NCI-H2029 treated with DMSO at 0.1 percent for 48 hours (cell line): ENCODE measurements at places on chromosomes 12 and 14.

DNA sequence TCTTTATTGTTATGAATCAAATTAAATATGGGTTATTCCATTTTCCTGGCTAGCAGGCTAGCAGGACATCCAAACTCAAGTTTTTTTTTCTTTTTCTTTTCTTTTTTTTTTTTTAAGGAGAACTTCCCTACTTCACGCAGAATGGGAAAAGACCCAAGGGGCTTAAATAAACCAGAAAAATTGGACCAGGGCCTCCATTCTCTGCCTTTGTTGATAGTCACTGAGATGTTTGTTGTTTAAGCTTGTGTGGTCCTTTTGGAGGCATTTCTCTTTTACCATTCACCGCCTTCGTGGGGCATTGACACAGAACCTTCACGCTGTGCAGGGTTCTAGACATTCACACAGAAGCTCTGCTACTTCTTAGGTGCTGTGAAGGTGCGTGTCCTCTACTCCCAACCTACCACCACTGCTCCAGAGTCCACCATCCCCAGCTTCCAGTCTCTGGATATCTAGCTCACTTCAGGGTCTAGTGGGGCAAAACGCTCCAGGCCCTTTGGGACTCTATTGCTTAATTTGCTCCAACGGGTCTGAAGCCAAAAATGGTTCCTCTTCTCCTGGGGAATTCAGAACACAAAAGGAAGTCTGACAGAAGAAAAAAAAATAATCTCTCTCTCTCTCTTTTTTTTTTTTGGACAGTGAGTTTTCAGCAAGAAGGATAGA, 301.3 kb downstream of the AEBP2 start:
- DNase-seq = no peak

GRCh38 chr14:25955772-25956171, 642.1 kb downstream of the NOVA1 start:
- no peak for DNase-seq

DNA sequence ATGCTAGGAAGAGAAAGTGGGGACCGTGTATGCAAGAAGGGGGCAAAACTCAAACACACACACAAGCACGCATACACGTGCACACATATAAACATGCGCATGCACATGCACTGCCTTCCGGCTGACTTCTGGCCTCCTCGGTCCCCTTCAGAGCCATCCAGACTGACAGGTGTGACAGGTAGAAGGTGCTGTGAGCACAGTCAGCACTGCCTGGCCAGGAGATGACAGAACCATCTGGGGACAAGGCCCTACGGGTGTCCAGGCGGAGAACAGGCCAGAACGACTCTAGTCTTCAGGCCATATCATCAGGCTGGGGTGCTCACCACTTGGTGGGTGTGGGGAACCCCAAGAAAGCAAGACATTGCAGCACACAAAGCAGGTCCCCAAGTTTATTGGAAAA, 7.3 kb downstream of the KRT83 start:
- DNase-seq = no peak

DNA sequence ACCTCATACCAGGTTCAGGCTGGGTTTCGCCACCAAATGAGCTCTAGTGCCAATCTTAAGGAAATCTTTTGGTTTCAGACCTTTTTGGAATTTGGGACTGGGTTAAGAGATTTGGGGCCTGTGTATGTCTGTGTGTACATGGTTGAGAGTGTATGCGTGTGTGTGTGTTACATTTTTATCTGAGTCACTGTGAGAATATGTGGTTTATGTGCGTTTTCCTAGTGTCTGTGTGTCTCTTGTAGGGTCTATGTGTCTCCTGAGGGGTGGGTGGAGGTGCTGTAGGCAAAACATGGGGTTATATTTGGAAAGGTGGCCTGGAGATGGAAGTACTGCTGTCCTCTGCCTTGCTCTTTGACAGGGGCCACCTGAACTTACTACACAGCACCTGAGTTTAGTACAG, 17.9 kb downstream of the C12orf43 start:
- DNase-seq = no peak

DNA sequence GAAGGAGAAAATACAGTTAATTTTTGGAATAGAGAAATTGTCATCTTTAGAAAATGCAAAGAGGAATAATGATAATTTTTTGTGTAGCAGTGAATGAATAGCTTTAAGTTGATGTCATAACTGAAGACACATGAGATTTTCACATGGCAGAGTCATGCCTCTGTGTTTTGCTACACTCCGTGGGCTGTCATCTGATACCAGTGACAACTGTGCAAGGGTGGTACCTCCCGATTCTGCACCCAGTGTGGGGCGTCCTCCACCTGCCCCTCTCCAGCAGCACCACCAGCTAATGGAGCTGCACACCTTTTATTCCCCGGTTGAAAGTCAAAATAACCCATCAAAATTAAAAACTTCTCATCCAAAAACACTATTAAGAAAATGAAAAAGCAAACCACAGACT, 47.2 kb downstream of the ANKRD9 start:
- no peak for DNase-seq

GRCh38 chr12:76375939-76376338, 27.7 kb upstream of the BBS10 start:
- DNase-seq = no peak

DNA sequence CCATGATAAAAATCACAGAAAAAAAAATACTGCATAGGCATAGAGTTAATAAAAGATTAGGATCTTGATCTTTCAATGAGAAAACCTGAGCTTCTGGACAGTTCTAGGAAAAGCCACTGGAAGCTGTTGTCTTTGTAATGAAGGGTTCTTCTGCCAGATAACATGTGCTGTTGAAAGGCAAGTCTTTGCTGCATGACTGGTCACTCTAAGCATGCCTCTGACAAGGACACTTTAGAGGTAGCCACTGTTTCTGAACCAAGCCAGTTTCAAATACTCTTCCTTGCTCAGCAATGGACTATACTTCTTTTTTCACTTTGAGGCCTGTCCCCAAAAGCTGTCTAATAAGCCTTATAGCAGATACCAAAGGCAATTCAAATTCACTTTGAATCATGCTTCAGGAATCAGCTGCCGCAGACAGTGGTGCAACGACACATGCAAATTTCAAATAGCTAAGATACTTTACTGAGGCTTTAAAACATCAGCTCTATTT, 70.2 kb downstream of the BTG1 start:
- no peak for DNase-seq

DNA sequence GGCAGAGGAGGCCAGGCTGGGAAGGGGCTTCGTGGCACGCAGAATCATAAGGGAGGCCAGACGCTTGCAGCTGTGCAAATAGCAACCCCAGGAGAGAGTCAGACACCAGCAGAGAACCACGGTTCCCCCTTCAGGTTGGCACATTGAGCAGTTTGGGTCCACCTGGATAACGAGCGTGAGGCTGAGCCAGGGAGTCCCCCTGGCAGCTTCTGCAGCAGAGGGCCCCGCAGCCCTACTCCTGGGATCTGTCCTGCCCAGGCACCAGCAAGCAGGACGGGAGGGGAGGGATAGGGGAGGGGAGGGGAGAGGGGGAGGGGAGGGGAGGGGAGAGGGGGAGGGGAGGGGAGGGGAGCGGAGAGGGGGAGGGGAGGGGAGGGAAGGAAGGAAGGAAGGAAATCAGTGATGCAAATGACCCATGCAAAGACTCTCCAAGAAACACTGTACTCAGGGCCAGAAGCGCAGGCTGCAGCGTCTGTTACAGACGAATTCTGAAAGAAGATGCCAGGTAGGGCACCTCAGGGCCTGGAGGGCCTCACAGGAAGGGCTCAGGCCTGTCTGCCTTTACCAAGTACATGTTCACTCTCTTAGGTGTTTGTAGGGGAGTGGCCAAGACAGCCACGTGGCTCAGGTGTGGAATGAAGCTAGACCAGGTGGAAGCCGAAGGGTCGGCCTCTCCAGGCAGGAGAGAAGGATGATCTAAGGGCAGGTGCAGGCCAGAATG, 32.3 kb upstream of the MMP17 start:
- no peak for DNase-seq

- DNase-seq = no peak
Observed at GRCh38 chr12:3965046-3965445, 91.8 kb upstream of the PARP11 start.

GRCh38 chr14:53814392-53814791, 142.2 kb downstream of the BMP4 start:
- no peak for DNase-seq

DNA sequence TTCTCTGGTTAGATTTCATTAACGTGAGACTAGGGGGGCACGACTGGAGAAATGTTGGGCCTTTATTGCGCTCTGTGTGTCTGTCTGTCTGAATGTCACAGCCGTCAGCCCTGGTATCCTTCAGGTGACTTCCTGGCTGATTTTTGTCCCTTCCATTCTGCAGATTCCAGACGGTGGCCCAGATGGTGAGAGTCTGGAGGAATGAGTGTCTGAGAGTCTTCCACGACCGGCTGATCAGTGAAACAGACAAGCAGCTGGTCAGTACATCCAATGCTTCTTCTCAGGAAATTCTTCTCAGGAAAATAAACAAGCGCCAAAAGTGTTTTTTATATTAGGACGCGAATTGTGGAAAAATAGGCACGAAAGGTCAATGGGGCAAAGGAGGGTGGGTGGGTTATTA, 93.5 kb downstream of the CCDC92 start:
- no peak for DNase-seq

- DNase-seq = no peak
Observed at GRCh38 chr14:75823334-75823733, 158.5 kb downstream of the TGFB3 start.

DNA sequence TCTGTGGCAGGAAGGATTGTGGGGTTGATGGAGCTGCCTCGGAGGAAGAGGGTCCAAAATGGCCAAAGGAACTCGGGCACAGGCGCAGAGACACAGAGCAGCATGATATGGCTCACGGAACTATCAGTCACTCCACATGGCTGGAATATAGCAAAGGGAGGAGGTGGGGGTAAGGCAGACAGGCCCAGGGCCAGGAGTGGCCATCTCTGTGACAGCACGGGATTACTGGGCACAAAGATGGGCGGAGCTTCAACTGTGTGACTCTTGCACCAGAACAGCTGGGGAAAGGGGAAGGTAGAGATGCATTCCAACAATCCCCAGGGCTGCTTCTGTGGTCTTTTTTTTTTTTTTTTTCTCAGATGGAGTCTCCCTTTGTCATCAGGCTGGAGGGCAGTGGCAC, 24.8 kb upstream of the EML1 start:
- DNase-seq = no peak

DNA sequence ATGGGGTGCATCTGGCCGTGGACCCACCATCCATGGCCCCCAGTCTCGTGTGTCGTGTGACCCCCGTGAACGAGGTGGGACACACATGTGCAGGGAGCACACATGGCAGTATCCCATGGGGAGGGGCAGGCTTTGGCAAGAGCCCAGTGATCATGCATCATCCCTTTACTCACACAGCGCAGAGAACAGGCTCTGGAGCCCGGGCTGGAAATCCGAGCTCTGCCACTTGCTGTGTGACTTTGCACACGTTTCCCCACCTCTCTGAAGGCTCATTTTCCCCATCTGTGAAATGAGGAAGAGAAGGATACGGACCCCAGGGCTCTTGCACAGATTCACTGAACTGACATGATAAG, 119.9 kb downstream of the PHETA1 start:
- DNase-seq = no peak

DNA sequence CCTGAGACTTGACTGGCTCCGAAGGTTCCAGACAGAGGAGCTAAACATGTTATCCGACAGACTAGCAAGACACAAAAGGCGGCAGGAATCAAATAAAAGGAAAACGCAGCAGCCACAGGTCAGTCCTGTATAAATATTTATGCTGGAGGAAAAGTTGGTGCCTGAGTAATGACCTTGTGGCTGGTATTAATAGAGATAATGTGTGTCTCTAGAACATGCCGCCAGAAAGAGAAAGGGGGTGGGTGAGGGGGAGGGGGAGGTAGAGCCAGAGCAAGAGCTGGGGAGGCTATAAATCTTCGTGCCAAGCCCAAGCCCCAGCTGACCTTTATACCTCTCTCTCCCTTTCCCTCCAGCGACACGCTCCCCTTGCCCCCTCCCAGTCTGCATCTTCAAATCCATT, 590.4 kb downstream of the MED13L start:
- no peak for DNase-seq

DNA sequence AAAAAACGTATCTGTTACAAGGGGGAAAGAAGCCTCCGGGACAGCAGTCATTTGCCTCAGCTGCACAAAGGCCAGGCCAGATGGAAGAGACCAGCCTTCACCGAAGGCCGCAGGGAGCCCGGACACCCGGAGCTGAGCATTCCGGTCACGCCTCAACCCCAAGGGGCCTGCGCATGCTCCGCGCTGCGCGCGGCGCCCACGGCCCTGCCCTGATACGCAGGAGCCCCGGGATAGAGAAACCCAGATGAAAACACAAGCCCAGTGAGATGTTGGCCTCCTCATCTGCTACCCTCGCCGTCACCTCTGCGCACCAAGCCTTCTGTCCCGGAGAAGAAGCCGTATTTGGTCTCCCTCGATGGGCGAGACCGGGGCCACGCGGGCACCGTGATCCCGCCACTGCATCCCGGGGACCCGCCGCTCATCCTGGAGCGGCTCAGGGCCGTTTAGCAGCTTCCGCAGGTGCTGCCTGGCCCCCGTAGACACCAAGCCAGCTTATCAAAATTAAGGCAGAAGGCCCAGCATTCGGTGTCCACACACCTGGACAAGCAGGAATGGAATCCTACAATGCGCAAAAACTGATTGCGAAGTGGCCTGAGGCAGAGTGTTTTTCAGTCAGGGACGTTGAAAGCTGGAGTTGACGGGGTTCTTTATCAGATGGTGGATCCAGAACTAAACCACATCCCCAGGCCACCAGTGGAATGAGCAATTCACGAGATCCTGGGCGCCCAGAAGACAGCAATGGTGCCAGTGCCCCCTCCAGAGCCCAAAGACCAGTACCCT, 2.6 kb downstream of the OR8S1 start:
- DNase-seq = no peak

GRCh38 chr14:58298477-58299400, at the start of gene ARID4A:
TSS of gene ARID4A (plus strand) at chr14:58298555. CDS start at chr14:58299855, 1,300 bp downstream.
- no peak for DNase-seq

DNA sequence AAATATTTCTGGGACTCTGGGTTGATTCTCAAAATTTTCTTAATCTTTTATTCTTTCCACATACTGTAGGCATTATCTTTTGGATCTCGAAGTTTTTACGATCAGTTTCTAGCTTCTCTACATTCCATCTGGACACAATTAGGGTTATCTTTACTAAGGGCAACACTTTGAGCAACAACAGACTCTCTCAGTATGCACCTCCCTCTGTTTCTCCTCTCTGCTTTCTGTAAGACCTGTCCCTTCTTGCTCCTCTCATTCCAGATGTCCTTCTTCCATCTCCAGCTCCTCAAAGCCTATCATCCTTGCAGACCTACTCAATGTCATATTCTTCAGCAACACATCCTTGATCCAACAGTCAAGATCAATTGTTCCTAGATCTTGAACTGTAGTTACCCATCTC, 457.0 kb downstream of the SLC6A15 start:
- DNase-seq = no peak

GRCh38 chr12:75721796-75722195, 210.4 kb upstream of the KRR1 start:
- no peak for DNase-seq
